HuH-7.5 (cell line): ENCODE measurements at places on chromosomes 1 and 21.
A peak's percentile ranks its signal among the peaks of the same experiment; 100 is the strongest.

- DNase-seq: no peak
Measured at GRCh38 chr1:221776495-221777301, 34.8 kb upstream of the DUSP10 start.

- no peak for DNase-seq
Measured at GRCh38 chr1:66757722-66758240, 5.5 kb downstream of the DYNLT5 start.

DNA sequence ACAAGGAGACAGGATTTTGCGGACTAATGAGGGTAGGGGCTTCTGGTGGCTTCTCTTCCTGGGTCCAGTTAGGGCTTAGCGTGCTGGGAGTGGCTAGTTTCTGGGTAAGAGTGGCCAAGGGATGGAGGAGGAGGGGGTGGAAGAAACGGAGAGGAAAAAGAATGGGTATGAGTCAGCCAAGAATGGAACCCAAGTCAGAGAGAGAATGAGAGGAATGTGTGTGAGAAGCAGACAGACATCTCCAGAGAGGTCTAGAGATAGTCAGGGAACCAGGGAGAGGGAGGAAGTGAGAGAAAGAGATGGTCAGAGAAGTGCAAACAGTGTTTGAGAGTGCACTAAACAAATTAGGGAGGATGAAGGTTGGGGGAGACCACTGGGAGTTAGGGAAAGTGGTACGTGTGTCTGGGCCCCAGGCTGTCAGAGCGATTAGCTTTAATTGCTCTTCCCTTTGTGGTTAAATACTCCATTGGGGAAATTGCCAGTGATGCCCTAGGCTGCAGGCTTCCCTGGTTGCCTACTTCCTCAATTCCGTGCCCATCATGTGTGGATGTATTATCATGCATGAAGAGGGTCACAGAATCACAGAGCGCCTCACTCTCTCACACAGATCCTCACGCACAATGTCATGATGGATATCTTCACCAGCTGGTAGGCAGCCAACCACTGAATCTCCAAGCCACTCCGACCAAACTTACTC lies 1.4 kb downstream of the PEA15 start:
- no peak for DNase-seq

GRCh38 chr1:31214316-31215064 lies 25.2 kb downstream of the NKAIN1 start:
- DNase-seq: peak; percentile 47

DNA sequence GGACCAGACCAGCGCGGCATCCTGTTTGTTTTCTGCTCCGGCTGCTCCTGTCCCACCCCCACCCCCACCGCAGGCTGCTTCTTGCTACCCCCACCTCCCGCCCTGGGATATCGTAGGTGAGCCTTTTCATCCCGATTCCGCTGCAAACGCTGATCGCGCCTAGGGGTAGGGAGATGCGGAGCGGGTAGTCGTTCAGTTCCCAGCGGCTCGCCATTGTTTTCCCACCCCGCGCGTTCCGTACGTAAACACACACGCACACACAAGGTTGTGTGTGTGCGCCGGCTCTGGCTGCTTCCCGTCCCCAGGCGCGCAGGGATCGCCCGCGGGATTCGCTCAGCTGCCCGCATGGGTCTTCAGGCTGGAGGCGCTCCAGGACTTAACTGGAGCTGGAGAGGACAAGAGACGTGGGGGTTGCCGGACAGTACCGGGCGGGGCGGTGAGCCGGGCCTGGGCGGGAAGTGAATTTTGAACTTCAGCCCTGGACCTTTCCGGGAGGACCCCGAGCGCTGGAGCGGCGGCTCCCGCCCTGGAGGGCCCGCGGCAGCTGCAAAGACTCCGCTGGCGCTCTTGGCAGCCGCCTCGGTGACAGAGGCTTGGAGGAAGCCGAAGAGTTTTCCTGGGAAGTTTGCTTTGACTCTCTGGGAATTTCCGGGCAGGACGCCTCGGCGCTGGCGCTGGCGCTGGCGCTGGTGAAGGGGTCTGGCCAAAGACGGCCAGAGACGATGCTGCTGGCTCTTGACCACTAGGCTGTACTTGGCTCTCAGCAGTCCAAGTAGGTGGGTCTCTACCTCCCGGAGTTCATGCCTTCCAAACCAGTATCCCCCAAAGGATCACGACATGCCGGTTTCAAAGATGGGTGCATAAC lies 1.6 kb downstream of the SOX13 start:
- peak; percentile 67 for DNase-seq

DNA sequence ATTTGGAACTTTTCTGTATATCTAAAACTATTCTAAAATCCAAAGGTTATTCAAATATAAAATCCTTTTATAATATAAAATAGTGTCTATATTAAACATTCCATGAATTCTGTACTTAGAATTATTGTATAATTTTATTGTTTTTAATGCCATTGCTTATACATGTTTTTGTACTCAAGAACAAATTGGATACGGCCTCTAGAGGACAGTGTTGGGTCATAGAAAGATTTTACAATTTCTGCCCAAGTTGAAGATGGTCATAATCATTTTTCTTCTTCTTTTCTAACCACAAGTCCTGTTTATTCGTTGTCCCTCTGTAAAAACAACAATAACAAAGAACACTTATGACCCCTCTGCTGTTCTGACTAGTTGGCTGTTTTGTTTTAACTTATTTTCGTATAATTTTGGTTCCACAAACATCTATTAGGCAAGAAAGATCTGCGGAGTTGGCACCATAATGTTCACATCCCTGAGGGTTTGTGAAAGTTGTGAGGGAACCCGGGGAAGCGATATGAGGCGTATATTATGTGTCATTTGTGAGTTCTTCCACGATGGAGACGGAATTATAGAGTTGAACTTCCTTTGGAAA lies 75.7 kb upstream of the KIF26B start:
- no peak for DNase-seq

- no peak for DNase-seq
Measured at GRCh38 chr1:209789245-209789644, 4.9 kb upstream of the C1orf74 start.

DNA sequence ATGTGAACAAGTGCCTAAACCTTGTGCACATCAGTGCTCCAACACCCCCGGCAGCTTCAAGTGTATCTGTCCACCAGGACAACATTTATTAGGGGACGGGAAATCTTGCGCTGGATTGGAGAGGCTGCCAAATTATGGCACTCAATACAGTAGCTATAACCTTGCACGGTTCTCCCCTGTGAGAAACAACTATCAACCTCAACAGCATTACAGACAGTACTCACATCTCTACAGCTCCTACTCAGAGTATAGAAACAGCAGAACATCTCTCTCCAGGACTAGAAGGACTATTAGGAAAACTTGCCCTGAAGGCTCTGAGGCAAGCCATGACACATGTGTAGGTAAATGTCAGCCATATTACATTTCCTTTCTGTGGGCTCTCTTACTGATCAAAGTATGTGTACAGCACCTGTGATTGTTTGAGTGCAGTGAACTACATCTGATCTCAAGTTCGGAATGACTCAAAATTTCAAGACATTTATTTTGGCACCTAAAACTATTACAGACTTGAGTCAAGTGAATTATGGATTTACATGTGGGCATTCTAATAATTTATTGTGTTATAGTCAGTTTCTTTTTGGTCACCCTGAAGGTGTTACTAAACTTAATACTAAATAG lies 196.5 kb downstream of the TPR start:
- DNase-seq: no peak

GRCh38 chr1:3109355-3109754 lies 40.4 kb downstream of the PRDM16 start:
- no peak for DNase-seq

DNA sequence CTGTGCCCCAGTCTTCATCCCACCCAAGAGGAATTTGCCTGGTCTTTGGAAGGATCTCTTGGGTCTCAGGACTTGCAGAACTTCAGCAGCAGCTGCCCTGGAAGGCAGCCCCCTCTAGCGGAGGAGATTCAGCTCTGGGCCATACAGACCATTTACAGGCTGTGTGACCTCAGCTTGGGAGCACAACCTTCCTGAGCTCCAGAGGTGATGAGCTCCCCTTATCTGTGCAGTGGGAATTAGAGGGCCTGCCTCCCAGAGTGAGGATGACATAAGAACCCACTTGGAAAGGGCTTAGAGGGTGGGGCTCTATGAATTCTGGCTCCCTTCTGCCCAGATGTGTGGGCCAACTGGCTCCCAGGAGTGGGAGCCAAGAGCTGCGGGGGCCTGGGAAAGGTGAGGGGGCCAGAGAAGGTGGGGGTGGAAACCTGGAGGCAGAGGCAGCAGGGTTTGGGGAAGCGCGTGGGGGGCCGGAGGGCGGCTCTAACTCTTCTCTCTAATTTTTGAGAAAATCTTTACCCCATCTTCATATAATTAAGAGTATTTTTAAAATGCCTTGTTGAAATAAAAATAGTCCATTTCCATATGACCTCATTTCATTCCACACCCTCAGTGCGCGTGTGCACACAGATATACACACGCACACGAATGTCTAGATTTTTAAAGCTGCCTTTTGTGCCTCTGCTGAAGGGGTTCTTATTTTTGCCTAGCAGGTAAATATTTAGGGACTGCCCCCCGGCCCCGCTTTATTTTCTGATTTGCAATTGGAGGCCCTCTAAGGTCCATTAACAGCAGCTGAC lies 21.5 kb downstream of the EPHB2 start:
- no peak for DNase-seq

DNA sequence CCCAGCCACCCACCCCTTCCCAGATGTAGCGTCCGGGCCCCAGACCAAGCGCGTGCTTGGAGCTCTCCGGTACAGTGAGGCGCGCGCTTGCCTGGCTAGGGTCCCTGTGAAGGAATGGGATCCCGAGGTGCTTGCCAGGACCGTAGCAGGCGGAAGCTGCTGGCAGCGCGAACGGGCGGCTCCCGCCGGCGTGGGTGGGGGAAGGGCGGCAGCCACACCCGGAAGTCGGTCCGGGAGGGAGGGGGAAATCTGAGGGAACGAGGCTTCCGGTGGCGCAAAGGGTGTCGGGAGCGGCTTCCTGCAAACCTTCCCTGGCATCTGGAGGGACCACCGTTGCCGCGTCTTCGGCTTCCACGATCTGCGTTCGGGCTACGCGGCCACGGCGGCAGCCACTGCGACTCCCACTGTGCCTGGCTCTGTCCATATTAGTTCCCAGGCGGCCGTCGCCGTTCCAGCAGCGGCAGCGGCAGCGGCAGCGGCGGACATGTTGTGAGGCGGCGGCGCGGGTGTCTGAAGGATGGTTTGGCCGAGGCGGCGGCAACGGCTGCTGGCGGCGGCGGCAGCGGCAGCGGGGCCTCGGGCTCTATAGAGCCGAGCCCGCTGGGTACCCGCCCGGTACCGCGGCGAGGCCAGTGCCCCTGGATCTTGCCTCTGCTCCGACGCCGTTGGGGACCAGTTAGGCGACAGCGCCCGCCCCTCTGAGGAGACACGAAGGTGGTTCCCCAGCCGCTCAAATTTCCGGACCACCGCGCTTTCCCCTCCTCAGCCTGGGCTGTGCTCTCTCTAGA lies at the start of gene DR1:
DR1 (plus strand) TSS at position 275 of the 788 bp plus-strand sequence. CDS start 739 bp downstream, outside the sequence.
- DNase-seq: peak; percentile 85

DNA sequence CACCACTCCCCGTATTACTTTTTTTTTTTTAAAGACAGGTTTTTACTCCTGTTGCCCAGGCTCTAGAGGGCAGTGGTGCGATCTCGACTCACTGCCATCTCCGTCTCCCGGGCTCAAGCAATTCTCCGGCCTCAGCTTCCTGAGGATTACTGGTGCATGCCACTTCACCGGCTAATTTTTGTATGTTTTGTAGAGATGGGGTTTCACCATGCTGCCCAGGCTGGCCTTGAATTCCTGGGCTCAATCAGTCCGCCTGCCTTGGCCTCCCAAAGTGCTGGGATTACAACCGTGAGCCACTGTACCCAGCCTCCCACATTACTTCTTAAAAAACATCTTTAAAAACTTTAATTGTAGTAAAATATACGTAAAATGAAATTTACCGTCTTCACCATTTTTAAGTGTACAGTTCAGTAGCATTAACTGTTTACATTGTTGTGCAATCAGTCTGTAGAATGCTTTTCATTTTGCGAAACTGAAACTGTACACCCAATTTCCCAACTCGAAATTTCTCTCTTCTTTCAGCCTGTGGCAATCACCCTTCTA lies 77.0 kb downstream of the ZMYM4 start:
- peak; percentile 7 for DNase-seq

DNA sequence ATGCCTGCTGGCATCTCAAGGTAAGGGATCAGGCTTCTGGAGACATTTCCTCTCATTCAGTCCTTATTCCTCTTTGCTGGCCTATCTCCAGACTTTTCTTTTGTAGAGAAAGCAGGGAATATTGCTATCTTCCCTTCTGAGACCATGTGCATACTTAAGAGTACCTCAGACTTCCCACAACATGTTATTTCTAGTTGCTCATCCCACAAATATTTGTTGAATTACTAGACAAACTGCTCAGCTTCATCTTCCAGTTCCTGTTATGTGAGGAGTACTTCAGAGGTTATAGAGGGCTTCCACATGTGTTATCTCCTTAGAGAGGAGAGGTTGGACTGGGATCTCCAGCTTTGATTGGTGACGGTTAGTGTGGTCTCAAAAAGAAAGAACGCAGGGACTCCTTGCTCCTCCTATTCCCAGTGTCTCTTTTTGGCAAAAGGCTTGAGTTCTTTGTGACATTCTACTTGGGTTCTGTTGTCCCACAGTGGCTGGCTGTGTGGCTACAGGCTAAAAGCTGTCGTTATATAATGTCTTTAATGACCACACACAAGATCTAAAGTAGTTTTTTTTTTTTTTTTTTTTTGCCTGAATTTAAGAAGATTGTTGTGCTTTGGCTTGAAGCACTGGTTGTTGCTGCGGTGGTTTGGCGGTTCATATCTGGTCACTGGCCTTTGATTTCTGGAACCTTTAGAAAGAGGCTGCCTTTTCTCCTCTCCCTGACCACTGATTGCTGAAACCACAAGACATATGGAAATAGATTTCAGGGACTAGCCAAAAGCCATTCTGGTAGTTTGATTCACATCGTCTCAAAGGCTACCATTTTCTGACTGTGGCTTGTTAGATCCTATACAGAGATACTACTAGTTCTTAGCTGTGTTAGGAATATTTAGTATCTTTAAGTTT lies 78.7 kb downstream of the FGGY start:
- no peak for DNase-seq

GRCh38 chr1:180057883-180058396 lies 96.7 kb upstream of the QSOX1 start:
- DNase-seq: no peak

DNA sequence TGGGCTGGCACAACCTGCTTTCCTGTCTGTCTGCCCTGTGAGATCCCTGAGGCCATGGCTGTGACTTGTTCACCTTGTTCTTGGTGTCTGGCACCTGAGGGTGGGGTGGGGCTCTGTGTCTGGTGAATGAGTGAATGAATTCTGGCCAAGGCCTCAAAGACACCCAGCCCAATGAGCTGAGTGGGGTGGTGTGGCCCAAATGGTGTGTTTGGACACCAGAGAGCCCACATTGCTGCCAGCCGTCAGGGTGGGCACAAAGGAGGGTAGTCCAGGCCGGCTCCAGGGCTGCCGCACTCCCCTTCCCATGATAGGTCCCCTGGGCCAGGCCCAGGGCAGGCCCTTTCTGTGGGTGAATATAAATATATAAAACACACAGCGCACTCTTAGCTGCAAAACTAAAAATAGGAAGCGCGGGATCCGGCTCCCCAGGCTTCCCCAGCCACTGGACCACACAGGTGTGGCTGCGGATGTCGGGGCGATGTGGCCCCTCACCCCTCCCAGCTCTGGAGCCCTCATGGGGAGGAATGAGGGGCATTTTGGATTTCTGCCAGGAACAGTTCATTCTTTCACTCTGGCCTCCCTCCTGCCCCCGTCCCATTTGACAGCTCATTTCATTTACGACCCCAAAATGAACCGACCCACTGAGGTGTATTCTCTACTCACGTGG lies 33.3 kb downstream of the RUNX3 start:
- no peak for DNase-seq
